Esophagus muscularis mucosa (tissue), 4 donors: ENCODE measurements at places on chromosomes 16 and 17. TPM values are rescaled to one million over a fixed set of nuclear protein-coding genes. Genes with fewer than 3 reads are reported as not detected.

RBFOX1 gene
- total RNA-seq, result not detected

- DNase-seq, result no peak
These were observed 616 bp downstream of the PECAM1 start for GRCh38 chr17:64390044-64390443.

DNA sequence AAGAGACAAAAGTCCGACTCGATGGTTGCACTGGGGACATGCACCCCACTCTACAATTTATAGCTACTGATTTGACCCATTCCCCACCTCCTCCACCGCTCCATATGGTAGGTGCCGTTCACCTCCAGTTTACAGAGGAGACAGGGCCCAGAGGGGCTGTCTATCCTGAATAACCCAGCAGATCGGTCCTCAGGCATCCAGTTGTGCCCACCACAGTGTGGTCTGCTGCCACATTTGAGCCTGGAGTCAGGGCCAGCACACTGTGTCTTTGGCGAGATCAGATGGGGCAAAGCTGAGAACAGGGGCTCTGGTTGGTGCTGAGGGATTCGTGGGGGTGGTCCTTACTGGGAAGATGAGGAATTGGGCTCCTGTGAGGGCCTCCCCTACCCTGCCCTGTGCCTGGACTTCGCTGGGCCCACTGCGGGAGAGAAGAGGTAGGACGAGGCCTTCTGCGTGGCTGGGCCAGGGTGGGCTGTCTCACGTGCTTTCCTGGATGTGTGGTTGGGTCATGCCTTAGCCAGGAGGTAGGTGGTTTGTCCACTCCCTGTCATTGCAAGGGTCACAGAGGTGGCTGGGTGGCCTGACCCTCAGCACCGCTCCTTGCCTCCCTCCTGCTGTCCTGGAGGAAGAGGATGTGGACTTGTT is 2.8 kb downstream of the ADCY7 start:
- DNase-seq, result no peak

CFAP119 gene
- total RNA-seq, result 0.42 TPM

DNA sequence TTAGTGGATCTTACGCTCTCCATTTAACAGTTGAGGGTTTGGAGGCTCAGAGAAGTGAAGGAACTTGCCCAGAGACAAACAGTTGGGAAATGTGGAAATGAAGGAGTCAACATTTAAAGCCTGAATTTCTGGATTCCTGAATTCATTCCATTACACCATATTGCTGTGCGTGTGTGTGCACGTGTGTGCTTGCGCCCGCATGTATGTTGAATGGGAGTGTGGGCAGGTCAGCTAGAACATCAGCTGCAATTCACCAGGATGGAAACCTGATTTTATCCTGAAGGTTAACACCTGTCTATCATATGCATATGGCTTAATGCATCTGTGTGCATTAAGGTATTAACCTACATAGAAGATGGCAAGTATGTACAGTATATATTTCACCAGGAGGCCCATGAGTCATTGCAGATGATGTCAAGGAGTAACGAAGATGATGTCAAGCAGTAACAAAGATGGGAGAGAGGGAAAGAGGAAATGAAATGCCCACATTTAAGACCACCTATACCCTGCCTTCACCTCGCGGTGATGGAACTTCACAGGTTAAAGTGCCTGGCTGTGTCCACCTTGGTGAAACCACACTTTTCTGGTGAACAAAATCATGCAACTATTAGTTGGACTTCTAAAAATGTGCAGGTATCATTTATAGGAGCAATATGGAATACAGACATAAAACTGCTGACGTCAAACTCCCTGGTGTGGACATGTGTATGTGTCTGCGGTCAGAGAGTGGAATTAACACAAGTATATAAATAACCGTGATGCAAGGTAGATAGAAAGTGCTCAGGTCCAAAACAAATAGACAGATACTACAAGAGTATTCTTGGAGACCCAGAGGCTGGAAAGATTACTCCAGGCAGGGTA is 832 bp upstream of the ADAP2 start:
- DNase-seq, result no peak
